Right ventricle myocardium inferior (tissue), 1 donor: ENCODE measurements at places on chromosomes 1 and 21.

- no peak for DNase-seq
These were observed 122.7 kb downstream of the ST6GALNAC5 start for GRCh38 chr1:76989976-76990375.

DNA sequence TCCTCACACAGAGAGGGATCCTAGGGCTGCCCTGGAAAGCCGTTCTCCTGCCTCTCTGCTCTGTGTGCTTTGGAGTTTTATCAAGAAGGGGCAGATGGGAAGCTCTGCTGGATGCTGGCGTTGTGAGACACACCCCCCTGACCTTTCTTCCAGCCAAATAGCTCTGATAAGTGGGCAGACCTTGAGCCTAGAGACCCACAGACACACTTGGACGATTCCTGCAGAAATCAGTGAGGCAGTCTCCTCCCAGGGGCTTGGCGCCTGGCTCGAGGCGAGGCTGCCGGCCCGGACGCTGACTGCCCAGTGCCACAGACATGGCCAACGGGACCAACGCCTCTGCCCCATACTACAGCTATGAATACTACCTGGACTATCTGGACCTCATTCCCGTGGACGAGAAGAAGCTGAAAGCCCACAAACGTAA lies at the start of gene MRAP:
MRAP (plus strand) TSS at position 198 of the 424 bp plus-strand sequence; CDS start at position 315, 117 bp downstream.
- no peak for DNase-seq

GRCh38 chr1:67700692-67701410 lies 15.8 kb downstream of the GADD45A start:
- no peak for DNase-seq

GRCh38 chr1:209455145-209455544 lies 128.4 kb upstream of the CAMK1G start:
- DNase-seq: no peak

- DNase-seq: no peak
These were observed 52.4 kb upstream of the FMO3 start for GRCh38 chr1:171038284-171038683.

- no peak for DNase-seq
These were observed 61.8 kb upstream of the CD1D start for GRCh38 chr1:158118713-158119402.

DNA sequence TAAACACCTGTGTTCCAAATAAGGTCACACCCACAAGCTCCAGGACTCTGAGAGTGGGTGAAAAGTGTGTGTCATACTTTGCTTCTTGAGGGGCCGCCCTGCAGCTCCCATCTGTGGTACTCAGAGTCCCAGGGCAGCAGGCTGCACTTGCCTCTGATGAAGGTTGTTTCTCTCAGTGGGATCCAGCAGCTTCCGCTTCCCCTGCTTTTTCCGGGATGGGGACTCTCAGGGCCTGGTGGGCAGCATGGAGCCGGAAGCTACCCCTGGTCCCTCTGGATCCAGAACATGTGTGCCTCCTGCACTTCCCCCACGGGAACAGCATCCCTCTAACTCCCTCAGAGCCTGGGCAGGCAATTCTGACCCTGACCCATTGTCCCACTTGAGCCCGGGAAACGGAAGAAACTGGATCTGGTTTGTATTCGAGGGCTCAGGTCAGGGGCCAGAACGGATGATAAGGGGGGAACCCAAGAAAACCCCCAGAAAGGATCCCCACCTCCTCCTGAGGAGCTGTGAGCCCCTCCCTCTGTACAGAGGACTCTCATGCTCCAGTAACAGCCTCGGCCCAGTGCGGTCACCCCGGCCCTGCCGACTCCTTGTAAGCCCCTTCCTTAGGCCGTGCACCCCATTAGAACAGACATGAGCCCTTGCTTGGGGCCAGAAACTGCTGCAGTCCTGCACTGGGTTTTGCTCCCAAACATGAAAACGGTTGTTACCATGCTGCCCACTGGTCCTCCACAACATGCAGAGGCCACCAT lies 189.5 kb upstream of the C1orf174 start:
- no peak for DNase-seq

DNA sequence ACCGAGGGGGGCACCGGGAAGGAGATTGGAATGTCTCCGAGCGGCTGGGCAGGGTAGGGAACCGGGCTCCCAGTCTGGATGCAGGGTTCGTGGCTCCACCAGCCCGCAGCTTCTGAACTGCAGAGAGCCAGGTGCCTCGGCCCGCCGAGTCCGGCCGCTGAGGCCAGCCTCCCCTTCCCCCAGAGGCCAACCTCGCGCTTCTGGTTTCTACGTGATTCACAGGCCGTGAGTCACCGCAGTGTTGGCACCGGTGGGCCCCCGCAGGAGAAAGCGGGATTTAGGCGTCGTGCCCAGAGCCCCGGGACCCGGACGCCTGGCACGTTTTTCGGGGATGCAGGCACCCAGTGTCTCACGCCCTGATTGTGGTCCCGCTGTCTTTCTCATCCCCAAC lies 458 bp downstream of the CRABP2 start:
- peak; percentile 53 for DNase-seq

- DNase-seq: peak; percentile 83
These were observed 178.4 kb downstream of the PSMG1 start for GRCh38 chr21:39004634-39005501.

GRCh38 chr1:108114033-108114599 lies 86.0 kb downstream of the SLC25A24 start:
- no peak for DNase-seq

GRCh38 chr1:2310332-2311183 lies 80.8 kb downstream of the MORN1 start:
- DNase-seq: no peak

DNA sequence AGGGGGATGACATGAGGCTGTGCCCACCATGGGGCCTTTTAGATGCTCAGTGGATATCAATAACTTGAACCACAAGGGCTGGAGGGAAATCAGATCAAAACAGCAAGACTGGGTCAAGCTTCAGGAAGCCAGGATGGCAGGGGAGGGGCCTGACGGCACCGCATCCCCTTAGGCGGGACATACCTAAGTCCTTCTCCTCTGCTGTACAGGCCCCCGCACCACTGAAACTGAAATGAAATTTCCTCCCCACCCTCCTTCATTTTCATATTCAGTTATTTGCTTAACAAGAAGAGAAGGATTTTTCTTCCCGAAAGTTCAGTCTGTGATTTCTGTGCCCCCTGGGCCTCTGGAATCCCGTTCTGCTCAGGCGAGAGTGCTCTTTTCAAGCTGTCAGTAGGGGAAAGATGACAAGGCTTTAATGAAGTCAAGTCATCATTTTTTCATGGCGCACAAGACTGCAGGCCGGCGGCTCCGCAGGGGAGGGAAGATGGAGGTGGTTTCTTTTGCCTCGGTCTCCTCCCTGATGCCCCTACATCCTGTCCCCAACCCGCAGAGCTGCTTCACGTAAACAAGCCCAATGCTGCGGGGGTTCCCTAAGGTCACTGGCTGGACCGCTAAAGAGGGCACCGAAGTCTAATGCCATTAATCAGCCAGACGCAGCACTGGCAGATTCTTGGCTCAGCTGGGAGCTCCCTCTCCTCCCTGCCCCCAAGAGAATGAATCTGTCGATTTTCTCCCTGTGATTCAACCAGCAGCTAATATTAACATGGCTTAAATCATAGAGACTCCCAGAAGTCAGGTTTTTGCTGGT lies 264.8 kb downstream of the C1orf94 start:
- DNase-seq: no peak

DNA sequence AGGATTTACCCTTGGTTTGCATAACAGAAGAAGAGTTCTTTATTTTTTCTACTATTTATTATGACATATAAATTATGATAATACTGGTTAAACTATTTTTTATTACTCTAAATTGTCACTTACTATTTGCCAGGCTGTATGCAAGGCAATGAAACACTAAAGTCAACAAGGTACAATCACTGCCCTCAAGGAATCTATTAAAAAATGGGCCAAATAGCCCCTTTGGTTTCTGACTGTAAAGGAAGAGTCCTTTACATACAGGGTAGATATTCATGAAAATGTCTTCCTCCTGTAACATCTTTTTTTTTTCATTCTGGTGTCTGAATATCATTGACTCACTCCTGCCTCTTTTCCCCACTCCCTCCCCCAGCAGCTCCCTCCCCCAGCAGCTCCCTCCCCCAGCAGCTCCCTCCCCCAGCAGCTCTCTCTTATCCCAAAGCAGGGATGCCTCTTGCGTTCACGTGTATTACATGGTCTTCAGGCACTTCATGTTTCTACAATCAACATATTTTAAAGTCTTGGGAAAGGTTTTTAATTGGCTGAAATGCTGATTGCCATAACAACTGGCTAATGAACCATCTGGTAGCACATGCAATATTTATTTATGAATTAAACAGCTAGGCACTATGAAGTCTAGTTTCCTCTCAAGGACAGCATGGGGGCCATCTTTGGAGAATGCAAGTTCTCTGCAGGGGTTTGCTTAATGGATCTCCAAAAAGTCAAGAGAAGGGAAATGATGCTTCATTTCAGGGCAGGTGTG lies 400.4 kb upstream of the PLXNA2 start:
- no peak for DNase-seq

DNA sequence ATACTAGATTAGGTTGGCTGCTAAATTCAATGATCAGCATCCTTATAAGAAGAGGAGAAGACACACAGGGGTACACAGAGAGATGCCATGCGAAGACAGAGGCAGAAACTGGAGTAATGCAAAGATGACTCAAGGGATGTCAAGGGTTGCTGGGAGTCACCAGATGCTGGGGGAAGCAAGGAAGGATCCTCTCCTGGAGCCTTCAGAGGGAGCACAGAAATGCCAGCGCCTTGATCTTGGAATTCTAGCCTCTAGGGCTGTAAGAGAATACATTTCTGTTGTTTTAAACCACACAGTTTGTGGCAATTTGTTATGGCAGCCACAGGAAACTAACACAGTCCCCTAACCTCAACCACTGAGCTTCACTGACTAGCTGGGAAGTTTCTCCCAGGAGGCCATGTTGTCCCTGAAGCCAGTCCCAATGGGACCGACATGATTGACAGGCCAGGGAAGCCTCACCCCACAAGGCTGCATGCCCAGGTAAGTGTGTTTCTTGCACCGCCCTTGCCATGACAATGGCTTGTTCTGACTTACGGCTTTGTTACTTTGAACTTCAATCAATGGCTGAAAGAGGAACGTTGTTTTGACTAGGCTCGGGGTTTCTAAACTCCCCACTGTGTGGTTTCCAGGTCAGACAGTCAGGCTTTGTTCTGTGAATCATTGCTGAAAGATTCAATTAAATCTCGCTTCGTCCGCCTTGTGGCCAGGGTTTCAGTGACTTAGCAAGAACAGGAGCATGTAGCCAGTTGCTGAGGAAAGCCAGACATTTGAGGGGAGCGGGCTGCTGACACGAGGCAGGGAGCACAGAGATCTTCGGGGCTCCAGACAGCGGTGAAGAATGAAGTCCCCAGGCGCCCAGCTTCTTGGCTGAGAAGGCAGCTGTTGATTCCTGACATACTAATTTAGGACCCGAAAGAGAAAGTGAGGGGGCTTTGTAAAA lies 62.3 kb downstream of the RUNX1 start:
- no peak for DNase-seq

DNA sequence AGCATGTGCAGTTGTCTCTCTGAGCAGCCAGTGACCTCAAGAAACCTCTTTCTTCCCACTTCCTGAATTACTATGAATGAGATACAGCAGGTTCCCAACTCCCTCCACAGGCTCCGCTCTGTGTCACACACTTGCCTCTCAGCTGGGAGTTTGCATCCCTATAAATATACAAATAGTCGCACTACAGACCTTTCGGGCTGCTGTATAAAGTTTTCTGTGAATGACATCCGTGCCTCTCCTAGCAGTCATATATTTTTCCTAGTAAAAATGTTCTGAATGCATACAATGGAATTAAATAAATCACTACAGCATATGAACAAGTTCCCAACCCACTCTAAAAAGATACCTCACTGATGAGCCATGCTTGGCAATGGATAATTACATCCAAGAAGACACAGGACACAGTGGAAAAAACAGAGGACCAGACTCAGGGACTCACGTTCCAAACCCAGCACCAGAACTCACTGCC lies 66.8 kb downstream of the CAPZB start:
- DNase-seq: no peak

DNA sequence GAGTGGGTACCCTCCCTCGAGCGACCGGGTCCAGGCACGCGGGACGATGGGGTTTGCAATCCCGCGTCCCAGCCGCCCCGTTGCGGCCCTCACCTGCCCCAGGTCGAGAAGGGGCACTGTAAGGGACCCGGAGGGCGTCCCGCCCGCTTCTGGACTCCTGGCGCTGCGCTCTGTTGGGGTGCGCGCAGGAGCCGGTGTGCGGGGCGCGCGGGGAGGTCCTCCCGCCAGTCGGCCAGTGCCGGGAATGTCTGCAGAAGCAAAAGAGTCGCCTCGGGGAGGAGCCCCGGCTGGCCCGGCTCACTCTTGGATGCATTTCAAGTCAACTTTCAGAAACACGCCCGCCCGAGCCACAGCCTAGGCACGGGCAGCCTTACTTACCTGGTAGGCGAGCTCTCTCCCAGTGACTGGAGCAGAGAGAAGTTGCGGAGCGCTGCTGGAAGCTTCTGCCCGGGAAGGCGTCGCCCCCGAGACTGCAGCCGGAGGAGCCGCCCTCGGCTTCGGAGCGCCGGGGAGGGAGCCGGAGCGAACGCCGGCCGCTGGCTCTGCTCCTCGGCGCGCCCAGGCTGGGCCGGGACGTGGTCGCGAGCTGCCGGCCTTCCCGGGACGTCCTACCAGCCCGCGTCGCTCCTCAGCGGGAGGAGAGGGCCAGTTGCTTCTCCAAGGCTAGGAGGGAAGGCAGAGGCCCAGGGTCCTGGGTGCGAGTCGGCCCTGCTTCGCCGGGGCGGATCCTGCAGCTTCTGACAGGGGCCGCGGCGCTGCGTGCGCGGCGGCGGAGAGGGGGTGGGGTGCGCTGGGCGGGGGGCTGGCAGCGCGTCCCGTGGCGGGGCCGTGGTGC lies at the start of gene LMX1A:
LMX1A (minus strand) TSS at position 739 of the 835 bp plus-strand sequence. CDS start 1,156 bp downstream, outside the sequence.
- DNase-seq: no peak

GRCh38 chr1:32650752-32651460 lies at the start of gene RBBP4:
TSS of gene RBBP4 (plus strand) at chr1:32651208. CDS start at chr1:32651307, 99 bp downstream.
- DNase-seq: peak; percentile 99

DNA sequence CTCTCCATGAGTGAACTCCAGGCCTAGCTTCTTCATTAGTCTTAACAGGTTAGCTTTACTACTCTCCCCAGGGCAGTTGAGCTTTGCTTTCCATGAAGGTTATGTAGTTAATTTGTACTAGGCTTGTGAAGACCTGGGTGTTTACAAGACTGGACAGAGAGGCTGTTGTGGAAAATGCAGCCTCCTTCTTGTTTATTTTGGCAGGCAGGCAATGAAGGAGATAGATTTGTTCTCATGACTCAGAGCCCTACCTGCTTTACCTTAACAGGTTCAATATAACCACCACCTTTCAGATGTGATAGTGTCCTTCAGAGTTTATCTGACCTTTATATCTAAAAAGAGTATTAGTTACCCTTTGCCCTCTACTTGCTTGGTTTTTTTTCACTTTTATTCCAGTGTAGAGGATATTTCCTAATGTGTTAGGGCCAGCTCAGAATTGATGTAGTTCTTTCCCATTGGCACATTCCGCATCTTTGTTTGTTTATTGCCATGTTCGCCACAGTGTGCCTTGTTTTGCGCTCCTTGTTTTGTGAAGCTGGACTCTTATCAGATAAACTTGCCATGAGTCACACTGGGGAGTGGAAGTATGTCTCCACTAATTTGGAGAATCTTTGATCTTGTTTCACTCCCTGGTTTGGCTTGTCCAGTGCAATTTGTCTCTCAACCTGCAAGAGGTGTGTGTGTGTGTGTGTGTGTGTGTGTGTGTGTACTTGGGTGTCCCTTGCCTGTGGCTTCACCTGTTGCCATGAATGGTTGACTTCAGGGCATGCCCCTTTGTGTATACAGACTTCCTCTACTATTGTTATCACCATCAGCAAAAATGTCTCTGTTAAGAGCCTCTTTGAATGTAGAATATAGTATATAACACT lies 87.4 kb upstream of the MACF1 start:
- no peak for DNase-seq
